ENCODE measurements at places on chromosomes 7 and 10.

- DNase-seq: no peak
Measured at GRCh38 chr7:57201021-57201894, 69.0 kb upstream of the ZNF479 start.

GRCh38 chr7:5631752-5632151, 149.7 kb downstream of the RNF216 start:
- no peak for DNase-seq

- no peak for DNase-seq
Measured at GRCh38 chr10:34740321-34740720, 74.8 kb downstream of the PARD3 start.

DNA sequence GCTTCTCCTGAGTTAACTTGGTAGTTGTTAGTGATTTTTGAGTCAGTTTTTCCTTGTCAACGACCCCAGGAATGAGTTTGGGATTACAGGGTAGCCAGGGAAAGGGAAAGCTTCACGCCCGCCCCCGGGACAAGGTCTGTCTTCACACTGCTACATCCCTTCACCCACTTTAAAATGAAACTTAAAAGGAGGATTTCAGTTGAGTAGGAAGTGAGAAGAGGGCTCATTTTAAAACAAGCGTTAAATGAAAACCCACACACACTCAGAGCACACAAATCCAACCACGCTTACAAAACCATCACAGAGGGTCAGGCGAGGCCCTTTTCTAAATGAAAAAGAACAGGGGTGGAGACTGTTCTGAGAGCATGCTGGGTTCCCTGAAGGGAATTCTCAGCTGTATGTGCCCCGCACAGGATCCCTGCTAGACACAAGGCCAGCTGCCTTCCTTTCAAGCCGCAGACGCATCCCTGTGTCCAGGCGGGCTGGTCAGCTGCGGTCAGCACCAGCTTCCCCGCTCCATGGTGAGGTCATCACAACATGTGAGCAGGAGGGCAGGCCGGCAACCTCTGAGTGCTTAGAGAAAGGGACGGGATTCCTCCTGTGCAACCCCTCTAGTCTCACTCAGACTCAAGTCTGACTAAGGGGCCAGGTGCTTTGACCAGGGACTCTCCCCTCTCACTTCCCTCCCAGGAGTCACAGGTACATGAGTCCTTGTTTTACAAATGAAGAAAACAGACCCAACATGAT, 111.8 kb downstream of the EGFR start:
- DNase-seq: no peak

DNA sequence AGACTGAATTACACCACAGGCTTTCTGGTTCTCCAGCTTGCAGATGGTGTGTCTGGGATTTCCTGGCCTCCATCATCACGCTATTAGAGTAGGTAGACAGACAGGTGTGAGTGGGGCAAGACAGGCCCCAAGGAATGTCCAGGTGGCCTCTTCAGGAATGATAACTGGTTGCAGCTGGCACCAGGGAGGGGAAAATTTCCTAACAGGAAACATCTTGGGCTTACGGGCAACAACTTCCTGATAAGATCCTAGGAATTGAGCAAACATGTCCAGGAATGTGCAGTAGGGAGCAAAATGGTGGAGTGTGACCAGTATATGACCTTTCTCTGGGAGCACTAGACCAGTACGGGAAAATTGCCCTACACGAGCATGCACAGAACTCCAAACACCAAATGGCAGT, 11.3 kb downstream of the XRCC2 start:
- DNase-seq: no peak

GRCh38 chr7:2012981-2013380, 219.8 kb downstream of the MAD1L1 start:
- no peak for DNase-seq

DNA sequence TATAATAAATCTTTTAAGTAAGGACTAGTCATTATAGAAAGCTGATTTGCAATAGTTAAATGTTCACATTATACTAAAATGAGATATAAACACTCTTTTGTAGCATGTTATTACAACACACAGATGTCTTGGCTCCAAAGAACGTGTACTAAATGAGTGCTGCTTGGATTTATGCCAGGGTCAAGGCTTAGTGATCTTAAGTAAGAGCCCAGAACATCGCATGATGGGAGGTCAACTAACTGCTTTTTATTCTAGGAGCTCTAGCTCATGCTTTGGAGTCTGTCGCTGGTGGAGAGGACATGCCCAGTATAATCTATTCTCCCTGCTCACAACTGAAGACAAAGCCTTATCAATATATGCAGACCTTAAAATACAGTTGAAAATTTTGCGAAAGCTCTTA, 315.1 kb downstream of the BBS9 start:
- no peak for DNase-seq

DNA sequence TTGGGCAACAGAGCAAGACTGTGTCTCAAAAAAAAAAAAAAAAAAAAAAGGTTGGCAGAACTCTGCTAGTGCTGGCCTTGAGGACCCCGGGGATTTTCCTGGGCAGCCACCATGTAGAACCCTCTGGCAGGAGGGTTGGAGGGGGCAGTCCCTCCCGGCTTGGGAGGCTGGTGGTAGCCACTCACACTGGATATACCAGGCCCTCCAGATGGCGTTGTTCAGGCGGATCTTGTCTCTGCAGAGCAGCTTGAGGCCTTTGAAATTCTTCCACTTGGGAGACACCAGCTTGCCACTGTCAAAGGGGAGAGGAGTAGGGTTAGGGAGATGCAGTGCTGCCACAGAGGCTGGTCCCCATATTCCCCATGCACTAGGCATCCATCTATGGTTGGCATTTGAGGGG, 8.4 kb downstream of the MLXIPL start:
- no peak for DNase-seq

DNA sequence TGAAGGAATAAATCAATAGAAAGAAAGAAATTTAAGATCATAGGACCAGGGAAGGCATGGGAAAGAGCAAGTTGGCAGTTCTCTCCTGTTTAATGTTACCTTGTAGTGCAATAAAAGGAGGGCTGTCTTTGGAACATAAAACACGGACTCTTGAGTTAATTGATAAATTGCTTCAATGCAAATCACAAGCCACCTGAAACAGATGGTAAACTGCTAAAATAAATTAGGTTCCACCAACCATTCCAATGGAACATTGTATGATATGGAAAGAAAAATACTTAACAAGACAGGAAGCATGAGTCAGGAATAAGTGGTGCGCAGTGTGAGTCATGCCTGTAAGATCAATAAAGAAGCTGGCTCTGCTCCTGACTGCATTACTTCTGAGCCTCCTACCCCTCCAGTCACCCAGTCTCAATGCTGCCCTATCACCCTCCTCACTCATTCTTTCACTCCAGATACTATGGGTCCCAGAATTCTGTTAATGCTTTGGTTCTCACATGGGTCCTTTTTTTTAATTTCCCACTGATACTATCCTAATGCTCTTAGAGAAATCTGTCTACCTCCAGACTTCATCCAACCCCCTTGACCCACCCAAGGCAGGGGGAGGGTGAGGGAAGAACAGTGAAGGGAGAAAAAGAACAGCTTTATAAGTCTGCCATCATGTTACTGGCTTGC, 78.9 kb downstream of the LRRC17 start:
- peak; percentile 6 for DNase-seq

GRCh38 chr10:9301148-9301547, 1246.7 kb downstream of the GATA3 start:
- DNase-seq: no peak

GRCh38 chr7:95141755-95142154, 182.6 kb downstream of the PON1 start:
- DNase-seq: no peak

GRCh38 chr10:37728830-37729229, 128.6 kb downstream of the ZNF248 start:
- no peak for DNase-seq

GRCh38 chr7:12683678-12684585, 3.5 kb upstream of the ARL4A start:
- no peak for DNase-seq

Data from activated CD4-positive, alpha-beta T cell treated with anti-CD3 and anti-CD28 coated beads, Interleukin-2, amount 50 U/mL, for 48 hours (primary cell).